Dermis blood vessel endothelial cell (primary cell): ENCODE measurements at places on chromosomes 16 and 17. TPM values are rescaled to one million over a fixed set of nuclear protein-coding genes. Genes with fewer than 3 reads are reported as not detected.

The ZNF652 gene
- 11.4 and 15.9 TPM in 2 replicates for total RNA-seq

The C17orf78 gene
- total RNA-seq: not detected in 2 replicates

The KRT17 gene
- total RNA-seq: 2.0 and 3.7 TPM in 2 replicates

The SKAP1 gene
- total RNA-seq: 0.17 TPM in 1 of 2 replicates, not detected in the other

The RHBDL3 gene
- 0.05 TPM in 1 of 2 replicates, not detected in the other for total RNA-seq

The NHLRC4 gene
- 1.9 and 2.7 TPM in 2 replicates for total RNA-seq

The PCGF2 gene
- 2.4 and 7.8 TPM in 2 replicates for total RNA-seq

The C17orf100 gene
- 0.42 and 0.85 TPM in 2 replicates for total RNA-seq

The PDE6G gene
- 3.4 and 4.1 TPM in 2 replicates for total RNA-seq
